ENCODE measurements at places on chromosomes 6 and 20.

- peak; percentile 84 for DNase-seq
Measured at GRCh38 chr20:18188434-18188833, 50.8 kb downstream of the KAT14 start.

GRCh38 chr6:52010145-52010544 lies 77.3 kb downstream of the PKHD1 start:
- no peak for DNase-seq

GRCh38 chr6:160692369-160692959 lies 9.6 kb upstream of the PLG start:
- DNase-seq, result no peak

- no peak for DNase-seq
Measured at GRCh38 chr20:38892091-38892981, 33.9 kb upstream of the FAM83D start.

DNA sequence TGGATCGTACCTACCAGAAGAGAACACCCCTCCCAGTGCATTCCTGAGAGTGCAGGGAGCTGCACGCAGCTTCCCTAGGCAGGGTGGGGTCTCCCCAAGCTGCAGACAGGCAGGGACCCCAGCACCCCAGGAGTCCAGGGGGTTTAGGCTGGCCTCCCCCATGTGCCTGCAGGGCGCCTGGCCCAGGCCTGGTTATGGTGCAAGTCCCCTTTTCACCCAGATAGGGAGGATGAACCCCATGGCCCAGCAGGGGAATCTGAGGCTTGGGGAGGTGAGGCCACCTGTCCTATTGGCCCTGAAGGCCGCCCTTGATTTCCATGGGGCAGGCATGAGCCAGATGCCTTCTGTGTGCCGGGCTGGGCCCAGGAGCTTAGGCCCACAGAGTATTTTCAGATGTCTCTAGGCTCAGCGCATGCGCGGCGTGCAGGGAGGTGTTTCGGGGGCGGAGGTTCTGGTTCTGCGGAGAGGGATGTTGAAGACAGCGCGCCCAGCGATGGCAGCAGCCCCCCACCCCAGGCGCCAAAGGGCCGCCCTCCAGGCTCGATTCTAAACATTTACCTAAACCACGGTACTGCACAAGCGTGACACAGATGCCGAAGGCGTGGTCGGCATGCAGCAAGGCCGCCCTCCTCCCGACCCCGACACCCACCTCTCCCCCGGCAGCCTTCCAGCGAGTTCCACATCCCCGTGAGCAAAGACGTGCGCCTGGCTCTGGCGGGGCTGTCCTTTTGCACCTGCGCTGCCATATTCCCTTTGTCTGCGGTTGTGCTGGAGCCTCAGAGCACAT lies 29.4 kb downstream of the COL20A1 start:
- no peak for DNase-seq

DNA sequence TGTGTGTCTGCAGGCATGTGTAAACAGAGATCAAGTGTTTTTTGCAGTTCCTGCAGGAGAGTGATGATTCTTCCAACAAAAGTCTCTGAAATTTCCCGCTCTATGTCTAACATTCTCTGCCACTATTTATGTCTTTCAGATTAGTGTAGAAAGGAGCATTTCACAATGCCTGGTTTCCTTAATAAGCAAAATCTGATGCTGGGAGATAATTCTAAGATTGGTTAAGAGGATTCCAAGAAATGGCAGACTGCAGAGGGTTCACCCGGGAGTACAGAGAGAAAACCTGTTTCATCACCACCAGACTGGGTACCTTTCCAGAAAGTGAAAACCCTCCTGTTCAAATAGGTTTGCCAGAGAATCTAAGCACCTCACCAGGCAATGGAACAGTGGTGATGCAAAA lies 62.7 kb downstream of the FOXC1 start:
- DNase-seq, result no peak

DNA sequence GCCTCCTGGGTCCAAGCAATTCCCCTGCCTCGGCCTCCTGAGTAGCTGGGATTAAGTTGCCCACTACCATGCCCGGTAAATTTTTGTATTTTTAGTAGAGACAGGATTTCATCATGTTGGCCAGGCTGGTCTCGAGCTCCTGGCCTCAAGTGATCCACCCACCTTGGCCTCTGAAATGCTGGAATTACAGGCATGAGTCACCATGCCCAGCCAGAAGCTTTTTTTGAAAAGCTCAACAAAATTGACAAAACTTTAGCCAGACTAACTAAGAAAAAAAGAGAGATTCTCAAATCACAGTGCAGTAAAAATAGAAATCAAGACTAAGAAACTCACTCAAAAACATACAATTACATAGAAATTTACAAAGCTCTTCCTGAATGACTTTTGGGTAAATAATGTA lies 420.6 kb downstream of the COL12A1 start:
- peak; percentile 21 for DNase-seq

DNA sequence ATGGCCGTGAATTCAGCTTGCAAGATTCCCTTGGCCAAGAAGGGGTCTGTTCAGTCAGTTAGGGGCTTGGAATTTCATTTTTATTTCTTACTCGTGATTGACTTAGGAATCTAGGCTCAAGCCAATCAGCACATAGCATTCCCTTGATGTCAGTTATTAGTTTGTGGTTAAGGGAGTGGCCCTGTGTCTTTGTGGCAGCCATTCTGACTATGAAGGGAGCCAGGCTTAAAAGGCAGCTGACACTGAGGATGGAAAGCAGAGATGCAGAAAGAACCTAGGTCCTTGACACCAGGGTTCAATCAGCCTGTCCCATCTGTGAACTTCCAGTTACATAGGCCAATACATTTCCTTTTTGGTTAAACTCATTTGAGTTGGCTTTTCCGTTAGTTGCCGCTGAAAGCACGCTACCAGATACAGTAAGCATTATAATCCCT lies 48.1 kb downstream of the MCUR1 start:
- DNase-seq, result peak; percentile 63

GRCh38 chr6:160068346-160068745 lies 53.3 kb upstream of the SLC22A1 start:
- DNase-seq, result no peak

- DNase-seq, result no peak
Measured at GRCh38 chr6:3540253-3540820, 83.5 kb upstream of the SLC22A23 start.

- DNase-seq, result peak; percentile 58
Measured at GRCh38 chr20:17895641-17896171, 72.9 kb downstream of the SNX5 start.

DNA sequence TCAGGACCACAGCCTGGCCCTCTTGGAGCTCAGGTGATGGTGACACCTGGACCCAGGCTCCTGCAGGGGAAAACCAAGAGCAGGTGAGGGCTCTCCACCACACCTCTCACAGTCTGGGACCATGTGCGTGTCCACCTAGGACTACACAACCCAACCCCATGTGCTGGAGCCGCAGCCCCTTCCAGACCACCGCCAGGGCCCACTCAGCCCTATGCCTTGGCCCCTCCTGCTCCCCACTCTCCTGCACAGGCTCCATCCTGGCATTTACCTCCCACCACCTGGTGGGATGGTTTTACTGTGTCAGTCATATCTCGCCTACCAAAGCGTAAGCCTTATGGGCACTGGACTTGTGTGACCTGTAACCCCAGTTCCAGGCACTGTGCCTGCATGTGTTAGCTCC lies 13.1 kb upstream of the ADAM33 start:
- DNase-seq, result no peak

GRCh38 chr6:128062882-128063603 lies 162.2 kb upstream of the THEMIS start:
- peak; percentile 33 for DNase-seq

DNA sequence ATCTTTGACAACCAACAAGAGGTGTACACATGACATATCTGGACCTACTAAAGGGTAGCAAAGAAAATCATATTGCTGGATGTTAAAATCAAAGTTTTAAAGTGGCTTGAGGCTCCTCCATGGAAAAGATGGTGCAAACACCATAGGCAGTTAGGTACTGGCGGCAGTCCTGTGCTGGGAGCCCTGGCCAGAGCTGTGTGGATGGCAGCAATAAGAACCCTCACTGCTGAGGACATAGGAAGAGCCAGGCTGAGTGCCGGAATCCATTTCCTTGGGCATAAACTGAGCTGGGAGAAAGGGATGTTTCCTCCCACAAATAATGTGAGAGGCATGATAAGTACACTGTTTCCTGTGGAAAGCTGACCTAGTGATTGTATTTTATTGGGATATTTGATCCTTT lies 89.9 kb downstream of the ARID1B start:
- no peak for DNase-seq

DNA sequence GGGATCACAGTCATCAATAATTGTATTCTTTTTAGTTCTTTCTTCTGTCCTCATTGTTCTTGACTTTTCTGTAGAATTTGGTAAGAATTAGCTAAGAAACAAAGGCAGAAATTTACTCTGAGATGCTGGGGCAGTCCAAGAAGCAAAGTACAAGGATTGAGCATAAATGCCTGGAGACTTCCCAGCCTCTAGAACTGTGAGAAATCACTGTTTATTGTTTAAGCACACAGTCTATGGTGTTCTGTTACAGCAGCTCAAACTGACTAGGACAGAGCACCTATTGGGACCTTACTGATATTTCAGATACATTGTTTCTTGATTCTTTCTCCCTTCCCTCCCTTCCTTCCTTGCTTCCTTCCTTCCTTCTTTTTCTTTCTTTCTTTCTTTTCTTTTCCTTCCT lies 192.7 kb upstream of the SLC35B3 start:
- DNase-seq, result peak; percentile 15

DNA sequence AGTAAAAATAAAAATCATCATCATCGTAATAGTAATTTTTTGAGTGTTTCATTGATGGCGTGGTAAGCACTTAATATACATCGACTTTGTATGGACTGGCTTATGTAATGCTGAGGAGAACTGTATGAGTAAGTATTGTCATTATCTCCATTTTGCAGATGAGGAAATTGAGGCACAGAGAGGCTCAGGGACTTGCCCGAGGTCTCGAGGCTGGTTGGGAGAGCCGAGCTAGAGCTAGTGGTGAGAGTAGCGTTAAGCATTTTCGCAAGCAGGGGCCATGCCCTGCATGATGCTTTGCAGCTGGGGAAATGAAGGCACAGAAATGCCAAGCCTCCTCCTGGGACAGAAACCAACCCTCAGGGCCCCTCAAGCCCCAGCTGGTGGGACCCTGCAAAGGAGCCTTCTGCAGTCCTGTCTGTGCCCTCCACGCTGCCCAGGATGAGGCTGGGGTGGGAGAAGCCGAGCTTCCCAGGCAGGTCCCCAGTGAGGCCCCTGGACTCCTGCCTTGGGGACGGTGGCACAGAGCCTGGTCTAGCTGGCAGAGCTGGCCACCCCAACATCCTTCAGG lies 31.1 kb upstream of the STX16 start:
- DNase-seq, result no peak

DNA sequence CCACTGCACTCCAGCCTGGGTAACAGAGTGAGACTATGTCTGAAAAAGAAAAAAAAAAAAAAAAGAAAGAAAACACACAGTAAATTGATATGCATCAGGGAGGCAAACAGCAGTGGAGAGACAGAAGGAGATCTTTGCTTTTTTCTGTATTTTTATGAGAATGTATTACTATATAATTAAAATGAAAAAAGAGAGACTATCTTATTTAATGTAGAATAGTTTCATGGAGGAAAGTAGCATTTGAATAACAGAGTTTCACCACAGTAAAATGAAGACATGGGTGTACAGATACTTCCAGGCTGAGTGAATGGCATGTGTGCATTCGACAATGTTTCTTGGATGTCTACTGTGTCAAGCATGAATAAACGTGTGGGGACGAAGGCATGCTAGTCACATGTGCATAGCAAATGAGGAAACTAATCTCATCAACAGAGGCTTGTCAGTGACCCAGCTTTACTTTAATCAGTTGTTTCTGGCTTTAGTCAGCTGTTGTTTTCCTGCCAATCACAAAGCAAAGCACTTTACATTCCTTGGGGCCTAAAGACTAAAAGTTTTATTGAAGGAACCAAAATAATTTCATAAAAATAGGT lies 55.5 kb upstream of the ARMH2 start:
- no peak for DNase-seq

DNA sequence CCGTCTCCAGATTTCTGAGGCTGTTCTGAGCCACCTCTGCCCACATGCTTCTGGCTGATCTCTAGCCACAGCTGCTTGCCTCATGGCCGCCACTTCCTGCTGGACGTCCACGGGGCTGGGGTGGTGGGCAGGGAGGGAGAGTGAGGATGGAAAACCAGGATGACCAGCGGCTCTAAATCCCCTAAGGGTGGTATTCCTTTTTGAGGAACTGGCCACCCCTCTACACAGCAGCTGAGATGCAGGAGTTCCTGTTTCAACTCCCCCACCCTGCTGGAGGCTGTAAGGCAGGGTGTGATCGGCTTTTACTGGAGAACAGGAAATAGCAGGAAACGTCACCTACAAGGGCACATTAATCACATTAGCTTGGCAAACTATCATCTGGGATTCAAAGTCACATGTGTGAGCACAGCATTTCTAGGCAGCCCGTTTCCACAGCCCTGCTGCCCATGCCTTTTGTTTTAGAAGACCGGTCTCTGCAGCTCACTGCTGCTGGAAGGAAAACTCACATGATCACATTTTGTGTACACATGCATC lies 181.6 kb upstream of the ECI2 start:
- peak; percentile 65 for DNase-seq

DNA sequence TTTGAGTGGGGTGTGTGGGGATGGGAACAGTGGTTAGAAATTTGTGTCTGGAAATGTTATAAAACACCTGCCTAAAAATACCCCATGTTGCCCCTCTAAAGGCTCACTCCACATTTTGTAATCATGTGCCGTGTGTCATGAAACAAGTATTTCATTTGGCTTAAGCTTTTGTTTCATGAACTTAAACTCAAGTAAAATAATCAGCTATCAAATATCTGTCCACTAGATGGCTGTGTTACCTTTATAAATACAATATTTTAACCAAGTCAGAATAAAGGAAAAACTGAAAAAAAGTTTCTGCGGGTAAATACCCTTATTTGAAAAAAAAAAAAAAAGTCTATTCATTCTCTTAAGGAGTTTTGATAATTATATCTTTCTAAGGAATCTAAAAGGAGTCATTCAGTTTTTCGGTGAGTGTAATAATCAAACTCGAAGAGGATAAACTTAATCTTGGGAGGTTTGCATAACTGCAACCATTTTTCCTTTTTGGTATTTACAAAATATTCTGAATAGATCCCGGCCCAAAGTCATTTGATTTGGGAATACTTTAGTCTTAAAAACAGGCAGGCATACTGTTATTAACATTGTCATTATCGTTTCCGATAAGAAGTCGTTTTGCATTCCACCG lies 29.9 kb upstream of the MTRF1L start:
- peak; percentile 86 for DNase-seq

DNA sequence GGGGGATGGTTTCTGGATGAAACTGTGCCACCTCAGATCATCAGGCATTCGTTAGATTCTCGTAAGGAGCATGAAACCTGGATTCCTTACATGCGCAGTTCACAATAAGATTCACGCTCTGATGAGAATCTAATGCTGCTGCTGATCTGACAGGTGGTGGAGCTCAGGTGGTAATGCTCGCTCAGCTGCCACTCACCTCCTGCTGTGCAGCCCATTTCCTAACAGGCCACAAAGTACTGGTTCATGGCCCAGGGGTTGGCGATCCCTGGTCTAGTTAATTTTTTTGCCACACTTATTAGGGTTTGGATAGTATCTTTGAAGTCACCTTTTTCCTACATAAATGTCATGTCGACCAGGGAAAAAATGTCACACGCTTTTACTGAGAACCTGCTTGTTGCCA lies 96.8 kb upstream of the MLIP start:
- no peak for DNase-seq

GRCh38 chr20:16095226-16095625 lies 478.0 kb downstream of the KIF16B start:
- DNase-seq, result no peak

GRCh38 chr6:67640484-67640883 lies 994.6 kb upstream of the ADGRB3 start:
- peak; percentile 72 for DNase-seq
